Stimulated activated CD4-positive, alpha-beta T cell treated with anti-CD3 and anti-CD28 coated beads, Interleukin-4, amount 100 ng/mL, for 1 hour (primary cell): ENCODE measurements at places on chromosomes 1 and 21.

DNA sequence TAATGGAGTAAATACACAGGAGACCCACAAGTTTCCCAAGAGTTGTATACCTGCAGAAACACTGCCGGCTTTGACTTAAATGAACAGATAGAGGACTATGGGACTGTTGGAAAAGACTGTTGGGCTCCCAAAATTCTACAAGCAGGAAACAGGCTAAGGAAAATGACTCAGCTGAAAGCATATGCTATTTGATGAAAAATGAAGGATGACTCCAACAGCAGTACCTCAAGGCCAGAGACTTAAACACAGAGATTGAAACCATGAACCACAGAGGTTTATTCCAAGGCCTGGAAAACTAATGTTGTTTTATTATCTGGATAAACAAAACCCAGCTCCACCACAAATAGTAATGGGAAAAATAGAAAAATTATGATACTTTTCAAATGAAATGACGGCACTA is 187.7 kb downstream of the TNFSF18 start:
- no peak for DNase-seq

DNA sequence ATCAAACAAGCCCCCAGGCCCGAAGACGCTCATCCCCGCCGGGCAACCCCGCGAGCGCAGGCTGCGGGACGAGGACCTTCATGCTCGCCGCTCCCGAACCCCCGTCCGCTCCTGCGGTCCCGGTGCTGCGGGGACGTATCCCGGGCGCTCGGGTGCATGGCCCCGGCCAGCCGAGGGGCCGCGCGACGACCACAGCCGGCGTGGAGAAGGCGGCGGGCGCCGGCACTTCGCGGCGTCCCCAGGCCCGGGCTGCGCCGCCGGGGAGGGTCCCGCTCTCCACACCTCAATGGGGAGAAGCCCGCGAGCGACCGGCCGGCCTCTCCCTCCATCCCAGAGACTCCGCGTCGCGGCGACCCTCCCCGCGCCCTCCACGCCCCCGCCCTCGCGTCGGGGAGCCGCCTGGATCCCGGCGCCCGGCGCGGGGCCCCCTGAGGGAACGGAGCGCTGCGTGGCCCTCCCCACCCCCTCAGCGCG is 401 bp downstream of the ERRFI1 start:
- DNase-seq, result no peak

- no peak for DNase-seq
Observed at GRCh38 chr21:18007121-18007520, 188.0 kb upstream of the C21orf91 start.

DNA sequence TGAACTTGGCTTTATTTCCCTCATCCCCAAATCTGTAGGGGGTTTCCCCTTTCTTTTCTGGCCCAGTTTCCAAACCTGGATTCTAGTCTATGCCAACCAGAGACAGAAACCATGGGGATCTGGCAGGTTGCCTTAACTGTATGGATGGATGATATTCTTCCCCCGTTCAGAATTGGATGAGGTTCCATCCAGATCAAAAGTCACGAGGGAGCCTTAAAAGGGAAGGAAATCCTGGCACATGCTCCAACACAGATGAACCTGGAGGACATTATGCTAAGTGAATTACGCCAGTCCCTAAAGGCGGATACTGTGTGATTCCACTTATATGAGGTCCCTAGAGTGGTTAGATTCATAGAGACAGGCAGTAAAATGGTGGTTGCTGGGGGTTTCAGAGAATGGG is 124.4 kb downstream of the HUNK start:
- no peak for DNase-seq

DNA sequence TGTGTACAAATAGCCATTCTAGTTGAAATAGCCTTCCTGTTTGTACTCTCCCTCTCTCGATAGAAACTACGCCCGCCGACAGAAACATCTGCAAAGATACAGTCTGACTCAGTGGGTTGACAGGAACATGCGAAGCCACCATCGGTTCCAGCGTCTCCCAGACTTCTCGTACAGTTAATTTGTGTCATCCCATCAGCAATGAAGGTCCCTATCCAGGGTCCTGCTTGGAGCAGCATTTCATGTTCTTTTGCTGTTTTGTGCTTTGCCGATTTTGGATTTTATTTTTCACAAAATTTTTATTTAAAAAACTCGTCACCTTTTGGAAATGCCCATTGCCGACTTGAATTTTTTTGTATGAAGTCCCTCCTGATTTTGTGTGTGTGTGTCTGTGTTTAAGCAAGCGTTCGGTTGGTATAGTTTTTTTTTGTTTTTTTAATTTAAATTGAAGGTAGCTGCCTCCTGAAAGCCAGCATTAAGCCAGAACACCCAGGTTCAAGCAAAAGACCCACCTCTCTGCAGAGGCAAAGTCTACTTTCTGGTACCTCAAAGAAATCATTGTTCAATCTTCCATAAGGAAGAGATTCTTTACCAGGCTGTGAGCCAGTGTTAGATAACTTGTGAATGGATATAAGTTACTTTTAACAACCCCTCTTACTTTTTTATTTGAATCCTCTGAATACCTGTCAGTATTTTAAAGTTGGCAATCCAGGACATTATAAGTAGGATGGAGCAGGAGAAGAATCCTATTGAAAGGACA is 14.7 kb downstream of the FNDC5 start:
- DNase-seq, result no peak

GRCh38 chr1:225977937-225978748 is 21.0 kb downstream of the SDE2 start:
- DNase-seq, result no peak

DNA sequence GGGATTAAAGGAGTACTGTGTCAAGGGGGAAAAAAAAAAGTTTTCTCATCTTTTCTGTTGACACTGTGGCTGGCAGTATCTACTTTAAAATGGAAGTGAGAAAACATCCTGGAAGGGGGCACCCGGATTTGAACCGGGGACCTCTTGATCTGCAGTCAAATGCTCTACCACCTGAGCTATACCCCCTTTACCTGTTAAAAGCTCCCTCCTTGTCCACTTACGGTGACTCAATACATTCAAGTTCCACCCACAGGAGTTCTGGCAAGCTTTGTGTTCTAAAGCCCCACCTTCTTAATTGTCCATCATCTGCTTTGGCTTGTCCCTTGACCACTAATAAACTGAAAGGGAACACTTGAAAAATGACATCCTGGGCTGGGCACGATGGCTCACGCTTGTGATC is 68.2 kb downstream of the FNBP1L start:
- no peak for DNase-seq

DNA sequence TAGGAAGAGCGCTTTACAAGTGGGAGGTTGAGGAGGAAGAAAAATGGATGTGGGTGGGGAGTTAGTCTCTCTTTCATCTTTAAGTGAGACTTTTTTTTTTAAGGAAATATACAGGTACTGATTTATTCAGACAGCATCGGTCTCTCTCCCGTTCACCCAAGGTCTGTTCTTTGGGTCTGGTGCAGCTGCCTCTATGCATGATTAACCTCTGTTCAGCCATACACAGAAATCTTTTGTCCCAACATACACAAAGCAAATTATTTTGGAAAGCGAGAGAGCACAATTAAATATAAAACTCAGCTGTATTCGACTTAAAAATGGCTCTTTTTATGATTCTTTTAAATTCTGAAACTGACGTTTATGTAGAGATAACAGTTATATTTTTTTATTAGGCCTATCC is 11.0 kb downstream of the PROX1 start:
- DNase-seq, result no peak

GRCh38 chr1:231217056-231217455 is 24.0 kb upstream of the GNPAT start:
- no peak for DNase-seq

GRCh38 chr1:204970937-204971336 is 72.1 kb upstream of the CNTN2 start:
- DNase-seq, result no peak

- DNase-seq, result peak; percentile 76
Observed at GRCh38 chr1:109490029-109490933, 3.6 kb upstream of the CYB561D1 start.

- no peak for DNase-seq
Observed at GRCh38 chr1:94050675-94051074, 70.3 kb downstream of the ABCA4 start.

- no peak for DNase-seq
Observed at GRCh38 chr1:207007352-207008033, 25.1 kb downstream of the C1orf116 start.

GRCh38 chr1:214935258-214935657 is 147.3 kb upstream of the KCNK2 start:
- DNase-seq, result no peak

- no peak for DNase-seq
Observed at GRCh38 chr21:34992736-34993398, 56.2 kb downstream of the RUNX1 start.
